ENCODE measurements at places on chromosomes 13 and 19. TPM values are rescaled to one million over a fixed set of nuclear protein-coding genes. Genes with fewer than 3 reads are reported as not detected.

DNA sequence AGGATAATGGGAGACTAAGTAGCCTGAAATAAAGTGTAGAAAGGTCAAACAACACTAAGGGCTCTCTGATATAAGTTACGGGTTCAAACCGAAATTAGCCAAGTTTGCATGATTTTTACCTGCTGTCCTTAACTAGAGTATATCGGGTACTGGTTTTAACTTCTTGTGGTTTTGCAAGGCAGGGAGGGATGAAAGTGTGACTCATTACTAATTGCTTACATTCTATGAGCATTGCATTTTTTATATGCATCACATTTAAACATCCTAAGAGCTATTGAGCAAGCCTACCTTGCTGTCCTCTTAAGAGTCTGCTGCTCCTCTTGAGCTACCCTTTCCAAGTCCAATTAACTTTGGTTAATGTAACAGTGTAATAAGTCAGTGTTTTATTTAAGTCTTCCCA is 415.4 kb downstream of the SLITRK5 start:
- no peaks in the 10 kb centered on the region for H3K27me3 ChIP-seq
- H3K36me3 ChIP-seq = no peaks in the 10 kb centered on the region
- H3K4me1 ChIP-seq = no peaks in the 10 kb centered on the region

- H3K36me3 ChIP-seq = no peaks in the 10 kb centered on the region
- H3K4me3 ChIP-seq = no peak overlapping the region
- no peak for DNase-seq
Observed at GRCh38 chr19:30919737-30920136, 429.5 kb downstream of the TSHZ3 start.

DNA sequence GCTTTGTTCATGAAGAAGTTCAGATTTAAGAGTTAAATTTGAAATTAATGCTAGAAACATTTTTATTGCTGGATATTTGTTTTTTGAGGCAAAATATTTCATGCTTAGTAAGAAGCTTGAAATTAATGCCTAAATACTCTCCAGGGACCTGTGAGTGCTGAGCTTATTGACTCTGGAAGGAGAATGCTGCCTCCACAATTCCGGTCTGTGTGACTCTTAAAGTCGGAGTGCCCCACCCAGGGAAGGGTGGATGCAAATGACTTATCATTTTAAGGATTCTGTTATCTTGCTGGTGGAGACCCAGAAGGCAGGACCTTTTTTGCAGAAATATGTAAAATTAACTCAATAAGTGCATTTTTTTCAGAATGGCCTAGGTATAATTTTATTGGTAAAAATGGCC is 143.8 kb upstream of the RXFP2 start:
- no peak overlapping the region for H3K27ac ChIP-seq

- H3K36me3 ChIP-seq = no peaks in the 10 kb centered on the region
- no peaks in the 10 kb centered on the region for H3K4me1 ChIP-seq
- no peak overlapping the region for H3K4me3 ChIP-seq
- H3K27ac ChIP-seq = no peak overlapping the region
- DNase-seq = no peak
- H3K27me3 ChIP-seq = peaks cover 8% of the 10 kb centered on the region
Observed at GRCh38 chr19:31969016-31969415, 376.4 kb upstream of the ZNF507 start.

DNA sequence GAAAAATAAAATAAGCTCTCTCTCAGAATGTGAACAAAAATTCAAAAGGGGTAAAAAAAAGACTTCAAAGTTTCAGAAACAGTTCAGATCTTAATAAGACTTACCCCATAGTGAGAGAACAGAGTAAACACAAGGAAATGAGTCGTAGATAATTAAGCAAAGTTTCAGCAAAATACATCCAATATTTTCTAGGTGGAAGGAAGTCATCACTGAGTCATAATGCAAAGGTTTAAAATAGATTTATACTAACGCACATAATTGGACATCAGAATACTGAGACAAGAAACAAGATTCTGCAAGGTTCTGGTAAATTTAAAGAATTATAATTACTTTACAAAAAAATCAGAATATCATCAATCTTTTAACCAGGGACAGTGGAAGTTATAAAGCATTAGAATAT is 1370.7 kb upstream of the ATXN8OS start:
- H3K4me1 ChIP-seq = no peaks in the 10 kb centered on the region
- no peaks in the 10 kb centered on the region for H3K27me3 ChIP-seq
- no peak overlapping the region for H3K4me3 ChIP-seq
- no peak for DNase-seq

GRCh38 chr13:26946684-26947343 is 186.2 kb upstream of the GPR12 start:
- no peak for DNase-seq
- H3K36me3 ChIP-seq = no peaks in the 10 kb centered on the region
- H3K4me1 ChIP-seq = peaks cover 3% of the 10 kb centered on the region
- H3K4me3 ChIP-seq = no peak overlapping the region
- H3K27ac ChIP-seq = no peak overlapping the region

The ZNF98 gene
- total RNA-seq = not detected

The PEG3 gene
- not detected for total RNA-seq

The LGALS4 gene
- 1.7 TPM for total RNA-seq

- H3K27ac ChIP-seq = no peak overlapping the region
- H3K36me3 ChIP-seq = peaks cover 22% of the 10 kb centered on the region
- H3K4me3 ChIP-seq = no peak overlapping the region
- peaks cover 23% of the 10 kb centered on the region for H3K4me1 ChIP-seq
Observed at GRCh38 chr13:31945202-31945961, 86.2 kb upstream of the FRY start.

DNA sequence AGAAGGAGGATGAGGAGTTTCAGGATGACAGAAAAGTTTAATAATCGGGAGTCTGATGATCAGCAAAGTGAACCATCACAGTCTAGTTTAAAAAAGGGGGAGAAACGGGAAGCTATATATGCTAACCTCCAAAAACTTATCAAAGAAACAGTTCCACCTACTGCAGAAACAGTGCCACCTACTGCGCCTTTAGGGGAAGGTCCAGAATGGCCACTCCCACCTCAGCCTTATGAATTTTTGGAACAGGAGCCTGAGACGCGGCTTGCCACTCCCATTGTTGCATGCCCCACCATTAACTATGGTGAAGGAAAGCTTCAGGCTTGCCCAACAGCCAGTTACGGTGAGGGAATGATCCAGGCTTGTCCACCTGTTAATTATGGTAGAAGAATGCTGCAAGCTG is 929.0 kb downstream of the SLITRK6 start:
- H3K36me3 ChIP-seq = no peaks in the 10 kb centered on the region
- H3K4me1 ChIP-seq = no peaks in the 10 kb centered on the region
- peaks cover 5% of the 10 kb centered on the region for H3K27me3 ChIP-seq
- H3K4me3 ChIP-seq = no peak overlapping the region

The GPR183 gene
- 322 TPM for total RNA-seq

The MBD3L2 gene
- not detected for total RNA-seq

DNA sequence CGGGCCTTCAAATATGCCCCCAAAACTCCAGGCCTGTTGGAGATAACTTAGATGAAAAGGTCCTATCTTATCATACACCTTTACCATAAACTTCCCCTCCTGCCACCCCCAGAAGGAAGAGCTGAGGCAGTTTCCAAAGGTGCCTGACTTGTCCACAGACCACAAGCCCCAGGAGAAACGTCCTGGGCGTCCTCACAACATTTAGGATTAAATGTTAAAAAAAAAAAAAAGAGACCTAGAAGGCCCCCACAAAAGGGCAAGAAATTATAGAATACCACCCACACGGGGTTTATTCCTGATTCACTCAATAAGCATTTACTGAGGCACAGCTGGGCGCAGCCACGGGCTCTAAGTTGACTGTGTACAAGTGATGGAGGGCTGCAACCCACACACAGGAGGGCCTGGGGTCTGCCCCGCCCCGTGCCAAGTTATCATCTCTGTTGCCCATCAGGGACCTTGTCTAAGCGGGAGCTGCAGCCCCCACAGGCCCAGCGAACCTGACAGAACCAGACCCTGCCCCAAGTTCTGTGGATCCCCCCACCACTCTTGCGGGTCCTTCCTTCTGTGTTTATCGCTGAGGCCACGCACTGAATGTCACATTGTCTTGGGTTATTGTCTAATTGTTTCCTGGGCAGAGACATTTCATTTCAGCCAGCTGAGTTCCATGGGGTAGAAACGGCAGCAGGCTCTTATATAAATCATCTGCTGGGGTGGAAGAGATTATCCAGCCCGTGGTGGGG is 83.0 kb upstream of the TM9SF2 start:
- H3K27me3 ChIP-seq = no peaks in the 10 kb centered on the region
- H3K36me3 ChIP-seq = no peaks in the 10 kb centered on the region
- peaks cover 27% of the 10 kb centered on the region for H3K4me1 ChIP-seq
- no peak overlapping the region for H3K4me3 ChIP-seq
- H3K27ac ChIP-seq = no peak overlapping the region

The OR7C1 gene
- total RNA-seq = not detected

GRCh38 chr19:42313096-42313839 is at the start of gene TMEM145:
TMEM145 (plus strand) TSS chr19:42313309; CDS start chr19:42313377, 68 bp downstream.
- H3K4me1 ChIP-seq = peaks cover 15% of the 10 kb centered on the region
- peak within 1 kb of the TSS; percentile 82 for H3K4me3 ChIP-seq
- H3K36me3 ChIP-seq = peaks cover 2% of the 10 kb centered on the region
- no peak within 1 kb of the TSS for H3K27ac ChIP-seq
- DNase-seq = no peak
- H3K27me3 ChIP-seq = peaks cover 41% of the 10 kb centered on the region

All from T-helper 17 cell (primary cell).